NCI-H146 (cell line): ENCODE measurements at places on chromosomes 16 and 17.
A peak's percentile ranks its signal among the peaks of the same experiment; 100 is the strongest.

DNA sequence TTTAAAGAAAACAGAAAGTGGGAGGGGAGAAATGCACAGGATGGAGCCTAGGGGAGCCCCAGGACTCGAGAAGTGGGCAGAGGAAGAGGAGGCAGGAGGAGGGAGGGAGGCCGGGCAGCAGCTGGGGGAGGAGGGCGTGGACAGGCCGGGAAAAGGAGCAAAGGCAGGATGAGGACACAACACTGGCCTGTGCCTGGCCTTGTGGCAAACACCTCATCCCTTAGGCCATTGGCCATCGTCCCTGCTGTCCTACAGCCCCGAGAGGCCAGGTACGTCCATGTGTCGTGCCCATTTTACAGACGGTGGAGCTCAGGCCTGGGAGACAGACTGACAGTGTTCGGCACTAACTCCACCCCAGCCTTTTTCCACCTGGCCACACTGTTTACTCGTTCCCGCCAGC lies 15.9 kb downstream of the JPH3 start:
- DNase-seq, result no peak

GRCh38 chr17:31788956-31789355 lies 70.1 kb downstream of the COPRS start:
- no peak for DNase-seq

DNA sequence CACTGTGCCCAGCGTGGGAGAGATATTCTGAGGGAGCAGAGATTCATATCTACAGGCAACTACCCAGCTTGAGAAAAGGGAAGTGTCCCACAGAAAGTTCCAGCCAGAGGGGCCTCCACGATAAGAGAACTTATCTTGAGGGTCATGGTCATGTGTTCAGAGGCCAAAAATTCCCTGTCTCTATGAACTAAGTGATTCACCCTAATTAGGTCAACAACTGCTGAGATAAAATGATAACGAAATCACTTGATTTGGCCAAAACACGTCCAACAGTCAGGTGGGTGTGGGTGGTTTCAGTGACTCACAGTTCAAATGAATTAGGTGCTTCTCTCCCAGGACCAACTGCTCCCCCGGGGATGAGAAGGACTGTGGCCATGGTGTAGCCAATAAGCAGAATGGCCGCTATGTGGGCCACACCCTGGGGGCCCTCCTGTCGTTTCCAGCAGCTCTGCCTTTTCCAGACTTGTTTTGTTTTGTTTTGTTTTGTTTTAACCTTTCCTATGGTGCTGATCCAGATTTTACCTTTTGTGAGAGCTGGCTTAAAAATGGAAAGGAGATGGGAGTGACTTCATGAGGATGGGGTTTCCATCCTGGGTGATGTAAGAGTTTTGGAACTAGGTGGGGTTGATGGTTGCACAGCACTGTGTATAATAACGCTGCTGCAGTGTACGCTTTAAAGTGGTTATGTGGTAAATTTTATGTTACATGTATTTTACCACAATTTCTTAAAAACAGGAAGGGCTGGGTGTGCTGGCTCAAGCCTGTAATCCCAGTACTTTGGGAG lies 8.7 kb downstream of the DNAI2 start:
- DNase-seq, result no peak

DNA sequence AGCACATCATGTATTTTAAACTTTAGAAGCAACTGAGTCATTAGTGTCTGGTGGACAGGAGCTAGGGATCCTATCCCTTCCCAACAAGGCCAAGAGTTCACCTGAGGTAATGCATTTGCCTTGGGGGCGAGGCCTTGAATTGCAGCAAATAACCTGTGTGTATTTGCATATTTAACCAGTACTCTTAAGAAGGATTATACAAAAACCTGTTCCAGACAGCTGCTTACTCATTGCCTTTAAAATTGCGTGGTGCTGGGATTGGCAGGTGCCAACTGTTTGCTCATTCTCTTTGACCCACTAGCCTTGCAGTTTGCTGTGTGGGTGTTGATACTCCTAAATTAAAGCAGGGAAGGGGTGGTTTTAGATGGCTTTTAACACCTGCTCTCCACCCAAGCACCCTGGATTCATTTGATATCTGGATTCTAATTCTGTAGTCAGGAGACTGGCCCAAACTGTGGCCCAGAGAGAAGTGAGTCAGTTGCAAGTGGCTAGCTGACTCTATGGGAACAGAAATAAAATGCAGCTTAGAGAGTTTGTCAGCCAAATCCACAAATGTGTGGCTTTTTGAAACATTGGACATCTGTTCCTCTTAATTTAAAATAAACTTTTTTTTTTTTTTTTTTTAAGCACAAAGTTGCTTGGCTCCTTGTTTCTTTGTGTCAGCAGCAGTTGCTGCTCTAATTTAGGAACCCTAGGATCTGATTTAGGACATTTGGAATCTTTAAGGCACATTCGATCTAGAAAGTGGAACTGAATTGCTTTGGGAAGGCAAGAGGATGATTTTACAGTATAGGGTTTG lies 46.9 kb downstream of the TUBD1 start:
- peak; percentile 93 for DNase-seq

DNA sequence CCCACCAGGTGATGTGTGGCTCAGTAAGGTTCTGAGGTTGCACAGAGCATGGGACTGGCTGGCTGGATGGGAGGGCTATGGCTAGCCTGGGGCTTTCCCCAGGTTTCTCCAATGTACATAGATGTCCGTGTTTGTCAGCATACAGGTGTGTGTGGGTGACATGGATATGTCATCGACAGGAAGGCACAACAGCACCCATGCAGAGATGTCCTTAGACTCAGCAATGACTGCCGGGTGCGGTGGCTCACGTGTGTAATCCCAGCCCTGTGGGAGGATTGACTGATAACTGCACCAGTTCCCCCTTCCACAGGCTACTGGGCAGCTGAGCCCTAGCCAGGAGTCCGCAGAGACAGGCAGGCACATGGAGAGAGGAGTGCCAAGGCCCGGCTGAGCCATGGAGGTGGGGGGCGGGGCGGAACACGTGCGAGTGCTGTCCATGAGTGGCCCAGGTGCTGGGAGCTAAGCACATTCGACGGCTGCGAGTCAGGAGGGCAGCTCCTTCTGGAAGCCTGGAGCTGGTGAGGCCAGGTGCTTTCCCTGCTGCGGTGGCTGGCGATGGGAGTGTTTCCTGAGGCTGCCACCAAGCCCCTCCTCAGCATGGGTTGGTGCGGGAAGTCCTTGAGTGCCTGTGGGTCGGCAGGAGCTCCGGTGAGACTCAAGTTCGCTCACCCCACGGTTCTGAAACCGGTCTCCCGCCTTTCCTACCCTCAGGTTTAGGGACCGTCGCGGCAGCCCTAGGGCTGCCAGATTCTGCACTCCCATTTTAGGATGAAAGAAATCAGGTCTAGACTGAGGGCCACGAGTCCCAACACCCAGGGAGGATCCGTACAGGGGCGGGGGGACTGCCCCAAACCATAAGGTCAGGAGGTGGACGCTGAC lies 858 bp upstream of the ASPSCR1 start:
- peak; percentile 69 for DNase-seq
